ENCODE measurements at places on chromosomes 7 and 10.

DNA sequence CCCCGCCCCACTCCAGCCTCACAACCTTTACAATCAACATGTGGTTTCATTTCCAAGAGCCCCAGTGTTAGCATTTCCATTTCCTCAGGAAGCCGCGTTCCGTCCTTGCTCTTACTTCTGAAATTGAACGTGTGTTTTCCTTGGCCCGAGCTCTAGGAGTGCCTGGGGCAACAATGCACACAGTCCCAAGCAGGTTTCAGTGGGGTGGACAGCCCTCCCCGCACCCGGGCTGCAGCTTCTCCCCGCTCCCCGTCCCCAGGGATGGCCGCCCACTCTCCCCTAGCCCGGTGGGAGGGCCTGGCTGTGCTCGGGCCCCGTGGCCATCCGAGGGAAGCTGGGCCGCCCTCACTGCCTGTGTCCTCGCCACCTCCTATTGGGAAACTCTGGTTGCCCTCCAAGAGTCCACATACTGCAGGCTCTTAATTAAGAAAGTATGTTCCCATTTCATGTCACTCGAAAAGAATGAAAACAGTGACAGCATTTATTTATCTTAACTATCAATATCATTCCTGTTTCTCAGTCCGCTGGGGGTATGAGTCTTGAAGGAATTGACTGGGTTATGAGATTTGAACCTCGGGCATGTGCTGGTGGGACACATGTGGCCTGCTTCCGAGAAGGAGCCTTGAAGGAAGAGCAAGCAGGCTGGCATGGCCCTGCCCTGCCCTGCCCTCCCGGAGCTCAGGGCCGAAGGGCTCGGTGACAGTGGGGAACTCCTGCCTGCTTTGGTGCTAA, 163.8 kb downstream of the GRK5 start:
- H3K27me3 ChIP-seq, result no peaks in the 10 kb centered on the region
- H3K4me3 ChIP-seq, result no peak overlapping the region
- H3K4me1 ChIP-seq, result peaks cover 85% of the 10 kb centered on the region
- H3K27ac ChIP-seq, result peak overlapping the region; percentile 88
- no peaks in the 10 kb centered on the region for H3K36me3 ChIP-seq

GRCh38 chr7:22125436-22125835, 179.7 kb upstream of the CDCA7L start:
- no peak overlapping the region for H3K27ac ChIP-seq
- no peak overlapping the region for H3K4me3 ChIP-seq
- H3K27me3 ChIP-seq, result no peaks in the 10 kb centered on the region

DNA sequence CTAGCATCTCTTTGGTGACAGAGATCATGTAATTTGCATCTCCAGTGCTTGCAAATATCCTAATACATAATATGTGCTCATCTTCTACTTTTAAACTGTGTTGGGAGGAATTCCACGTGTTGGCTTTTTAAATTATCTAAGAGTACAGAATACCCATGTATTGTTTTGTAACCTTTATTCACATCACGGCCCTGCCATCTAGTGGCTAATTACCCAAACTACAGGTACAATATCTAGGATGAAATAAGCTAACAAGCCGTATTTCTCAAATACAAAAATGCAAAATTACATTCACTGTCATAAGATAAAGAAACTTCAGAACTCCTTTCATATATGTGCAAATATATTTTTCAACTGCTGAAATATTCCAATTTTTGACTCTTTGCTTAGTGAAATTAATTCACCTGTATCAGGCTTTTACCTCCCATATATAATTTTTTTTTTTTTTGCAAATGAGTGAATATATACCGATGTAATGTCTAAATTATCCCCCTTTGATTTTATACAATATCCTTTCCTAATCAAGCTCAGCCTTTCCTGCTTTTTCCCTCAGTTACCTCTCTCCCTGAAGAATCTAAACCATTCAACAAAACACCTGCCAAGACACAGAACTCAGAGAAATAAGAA, 30.3 kb upstream of the LSM8 start:
- H3K27me3 ChIP-seq, result no peaks in the 10 kb centered on the region
- no peak overlapping the region for H3K27ac ChIP-seq
- DNase-seq, result no peak
- no peaks in the 10 kb centered on the region for H3K4me1 ChIP-seq
- H3K4me3 ChIP-seq, result no peak overlapping the region

- H3K4me3 ChIP-seq, result no peak overlapping the region
- no peak overlapping the region for H3K27ac ChIP-seq
- no peaks in the 10 kb centered on the region for H3K36me3 ChIP-seq
- DNase-seq, result no peak
- H3K4me1 ChIP-seq, result no peaks in the 10 kb centered on the region
Observed at GRCh38 chr10:1576467-1577372, 160.6 kb downstream of the ADARB2 start.

- H3K27me3 ChIP-seq, result no peaks in the 10 kb centered on the region
- no peaks in the 10 kb centered on the region for H3K36me3 ChIP-seq
- DNase-seq, result no peak
- no peak overlapping the region for H3K4me3 ChIP-seq
Observed at GRCh38 chr10:118504467-118505205, 90.8 kb downstream of the PRLHR start.

DNA sequence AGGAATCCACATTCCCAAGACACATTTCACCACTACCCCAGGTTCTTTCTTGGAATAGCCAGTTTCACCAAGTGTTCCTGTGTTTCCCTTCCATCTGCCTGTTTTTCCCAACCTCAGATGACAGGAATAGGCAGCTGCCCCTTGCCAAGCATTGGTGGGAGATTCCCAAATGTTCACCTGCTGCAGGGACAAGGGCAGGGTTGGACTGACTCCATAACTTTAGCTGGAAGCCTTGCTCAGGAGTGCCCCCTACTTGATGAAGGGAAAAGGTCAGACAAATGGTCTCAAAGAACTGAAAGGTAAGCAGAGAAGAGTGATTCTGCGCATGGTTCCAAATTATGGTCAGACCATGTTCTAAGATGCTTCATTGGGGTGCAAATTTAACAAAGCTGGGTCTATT, 45.1 kb upstream of the LYZL1 start:
- peak; percentile 33 for DNase-seq
- H3K27me3 ChIP-seq, result no peaks in the 10 kb centered on the region
- no peak overlapping the region for H3K4me3 ChIP-seq
- H3K27ac ChIP-seq, result no peak overlapping the region

DNA sequence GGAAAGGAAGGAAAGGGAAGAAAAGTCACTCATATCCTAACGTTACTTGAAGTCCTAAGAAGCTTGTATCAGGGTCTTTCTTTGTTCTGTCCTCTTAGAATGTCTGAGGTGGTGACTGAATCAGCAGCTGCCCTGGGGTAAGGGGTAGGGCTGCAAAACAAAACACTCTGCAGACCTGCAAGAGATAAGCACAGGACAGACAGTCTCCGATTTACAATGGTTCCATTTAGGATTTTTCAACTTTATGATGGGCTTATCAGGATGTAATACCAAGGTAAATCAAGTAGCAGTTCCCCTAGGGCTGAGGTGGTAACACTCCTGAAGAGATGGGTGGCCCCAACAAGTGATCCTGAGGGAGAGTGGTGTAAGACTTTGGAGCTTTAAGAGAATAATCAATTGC, 16.5 kb downstream of the KDM7A start:
- no peaks in the 10 kb centered on the region for H3K27me3 ChIP-seq
- DNase-seq, result no peak
- no peaks in the 10 kb centered on the region for H3K4me1 ChIP-seq
- no peak overlapping the region for H3K27ac ChIP-seq

DNA sequence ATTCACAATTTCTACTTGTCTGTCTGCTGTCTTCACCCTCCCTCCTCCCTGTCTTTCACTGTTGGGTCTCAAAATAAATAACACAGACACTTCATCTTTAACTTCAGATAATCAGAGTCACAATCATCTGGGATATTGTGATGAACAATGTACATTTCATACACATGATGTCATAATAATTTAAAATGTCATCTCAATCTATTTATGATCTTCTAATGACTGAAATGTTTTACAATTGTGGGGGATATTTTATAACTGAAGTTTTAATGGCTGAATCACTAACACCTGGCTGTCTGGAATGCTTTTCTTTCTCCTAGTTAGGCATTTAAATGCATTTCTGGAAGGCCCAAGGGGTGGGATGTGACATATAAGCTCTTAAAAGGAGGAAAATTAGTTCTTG, 859.8 kb downstream of the LRMDA start:
- H3K4me1 ChIP-seq, result no peaks in the 10 kb centered on the region
- no peaks in the 10 kb centered on the region for H3K36me3 ChIP-seq
- no peaks in the 10 kb centered on the region for H3K27me3 ChIP-seq
- no peak overlapping the region for H3K4me3 ChIP-seq
- H3K27ac ChIP-seq, result no peak overlapping the region

- H3K4me1 ChIP-seq, result peaks cover 8% of the 10 kb centered on the region
- no peak overlapping the region for H3K4me3 ChIP-seq
- no peak overlapping the region for H3K27ac ChIP-seq
- no peaks in the 10 kb centered on the region for H3K36me3 ChIP-seq
- no peak for DNase-seq
Observed at GRCh38 chr10:3199488-3199887, 26.9 kb upstream of the PITRM1 start.

DNA sequence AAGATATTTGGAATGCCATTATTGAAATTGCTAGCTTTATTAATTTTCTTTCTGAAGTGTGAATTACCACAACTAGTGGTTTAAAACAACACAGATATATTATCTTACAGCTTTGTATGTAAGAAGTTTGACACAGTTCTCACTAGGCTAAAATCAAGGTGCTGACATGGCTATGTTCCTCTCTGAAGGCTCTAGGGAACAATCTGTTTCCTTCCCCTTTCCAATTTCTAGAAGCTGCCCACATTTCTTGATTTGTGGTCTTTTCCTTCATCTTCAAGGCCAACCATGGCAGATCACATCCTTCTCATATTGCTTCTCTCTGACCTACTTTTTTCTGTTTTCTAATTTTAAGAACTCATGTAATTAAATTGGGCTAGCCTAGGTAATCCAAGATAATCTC, 43.3 kb upstream of the SLC26A3 start:
- no peaks in the 10 kb centered on the region for H3K27me3 ChIP-seq
- no peak overlapping the region for H3K27ac ChIP-seq
- peaks cover 4% of the 10 kb centered on the region for H3K4me1 ChIP-seq
- no peaks in the 10 kb centered on the region for H3K36me3 ChIP-seq
- H3K4me3 ChIP-seq, result no peak overlapping the region

GRCh38 chr7:17242504-17242903, 55.9 kb upstream of the AHR start:
- no peak overlapping the region for H3K4me3 ChIP-seq
- no peaks in the 10 kb centered on the region for H3K36me3 ChIP-seq
- no peaks in the 10 kb centered on the region for H3K27me3 ChIP-seq
- no peaks in the 10 kb centered on the region for H3K4me1 ChIP-seq
- H3K27ac ChIP-seq, result no peak overlapping the region

DNA sequence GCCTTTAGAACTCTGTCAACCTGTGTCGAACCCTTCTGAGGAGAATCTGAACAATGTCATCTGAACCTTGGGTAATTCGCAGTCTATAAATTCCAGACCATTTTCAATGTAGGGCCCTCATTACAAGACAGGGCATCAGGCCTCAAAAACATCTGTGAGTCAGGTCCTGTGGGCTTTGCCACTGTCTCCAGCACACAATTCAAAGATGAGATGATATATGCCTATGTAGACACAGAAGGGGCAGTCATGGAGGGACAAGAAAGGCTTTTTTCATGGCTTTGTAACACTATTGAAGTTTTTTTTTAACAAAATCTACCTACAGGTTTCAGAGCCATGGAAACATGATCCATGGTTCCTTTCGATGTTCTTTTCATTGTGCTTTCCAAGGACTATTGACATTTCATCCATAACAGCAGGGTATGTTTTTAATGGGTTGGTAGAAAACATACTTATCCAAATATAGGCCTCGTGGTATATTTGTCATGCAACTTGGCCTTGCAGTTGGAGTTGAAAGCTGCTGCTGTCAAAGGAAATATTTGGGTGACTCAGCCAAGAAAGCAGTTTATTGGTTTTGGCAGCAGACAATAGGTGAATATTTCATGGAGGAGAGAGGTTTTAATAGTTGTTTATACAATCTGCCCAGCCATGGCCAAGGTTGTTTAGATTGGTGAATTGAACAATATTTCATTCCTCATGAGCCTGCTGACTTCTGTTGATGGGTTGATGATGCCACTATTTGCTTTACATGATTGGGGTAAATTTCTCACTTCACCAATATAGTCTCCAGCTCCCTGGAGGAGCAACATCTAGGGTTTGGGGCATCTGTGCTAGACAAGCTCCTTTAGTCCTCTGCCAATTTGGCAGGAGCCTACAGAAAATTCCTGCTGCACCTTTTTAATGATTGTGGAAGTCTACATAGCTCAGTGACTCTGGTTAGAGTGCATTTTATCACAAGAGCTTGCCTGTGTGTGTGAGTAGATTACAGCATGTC, 158.4 kb upstream of the TMEM72 start:
- peak overlapping the region; percentile 87 for H3K27ac ChIP-seq
- no peak overlapping the region for H3K4me3 ChIP-seq
- no peaks in the 10 kb centered on the region for H3K27me3 ChIP-seq
- peaks cover 25% of the 10 kb centered on the region for H3K4me1 ChIP-seq

DNA sequence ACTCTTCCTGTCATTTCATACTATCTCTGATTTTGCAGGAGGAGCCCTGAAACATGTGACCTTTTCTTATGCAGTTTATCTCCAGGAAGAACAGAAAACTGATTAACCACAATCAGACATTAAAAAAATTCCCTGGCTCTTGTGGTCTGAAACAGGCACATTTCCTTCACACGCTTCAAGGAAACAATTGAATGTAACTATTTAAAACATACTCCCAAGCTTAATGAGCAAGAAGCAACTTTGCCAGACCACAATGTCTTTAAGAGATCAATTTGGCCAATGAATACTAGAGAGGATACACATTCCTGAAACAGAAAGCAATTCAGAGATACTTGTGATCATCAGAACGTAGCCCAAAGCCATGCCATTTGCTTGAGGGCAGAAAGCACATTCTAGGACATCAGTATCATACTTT, 65.8 kb downstream of the PIP4K2A start:
- H3K27me3 ChIP-seq, result no peaks in the 10 kb centered on the region
- DNase-seq, result no peak
- H3K4me3 ChIP-seq, result no peak overlapping the region
- H3K36me3 ChIP-seq, result no peaks in the 10 kb centered on the region
- peak overlapping the region; percentile 32 for H3K27ac ChIP-seq

DNA sequence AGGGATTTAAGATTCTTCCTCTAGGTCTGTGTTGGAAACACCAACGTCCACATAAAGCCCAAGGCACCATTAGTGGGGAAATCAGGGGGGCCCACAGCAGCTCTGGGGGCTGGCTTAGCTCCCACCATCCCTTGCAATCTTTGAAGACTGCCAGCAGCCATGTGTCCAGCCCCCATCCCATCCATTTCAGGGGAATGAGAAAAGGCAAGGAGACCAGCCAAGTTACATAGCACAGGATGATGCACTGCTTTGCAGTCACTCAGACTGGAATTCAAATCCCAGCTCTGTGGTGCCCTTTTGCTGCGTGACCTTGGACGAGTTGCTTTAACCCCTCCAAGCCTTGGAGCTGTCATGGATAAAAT, 108.9 kb upstream of the ZMIZ1 start:
- H3K4me3 ChIP-seq, result no peak overlapping the region
- no peaks in the 10 kb centered on the region for H3K27me3 ChIP-seq
- no peaks in the 10 kb centered on the region for H3K36me3 ChIP-seq
- H3K27ac ChIP-seq, result peak overlapping the region; percentile 86
- DNase-seq, result no peak

GRCh38 chr10:123800289-123800688, 91.3 kb downstream of the CPXM2 start:
- no peaks in the 10 kb centered on the region for H3K36me3 ChIP-seq
- DNase-seq, result no peak
- H3K4me3 ChIP-seq, result no peak overlapping the region
- no peaks in the 10 kb centered on the region for H3K4me1 ChIP-seq
- no peak overlapping the region for H3K27ac ChIP-seq
- H3K27me3 ChIP-seq, result no peaks in the 10 kb centered on the region

- no peaks in the 10 kb centered on the region for H3K4me1 ChIP-seq
- H3K27me3 ChIP-seq, result no peaks in the 10 kb centered on the region
- no peak overlapping the region for H3K27ac ChIP-seq
- no peak overlapping the region for H3K4me3 ChIP-seq
- no peaks in the 10 kb centered on the region for H3K36me3 ChIP-seq
Observed at GRCh38 chr7:135235841-135236240, 2.2 kb downstream of the STRA8 start.

Data from thyroid gland (tissue), 4 donors.